ENCODE measurements at places on chromosomes 4 and X.

DNA sequence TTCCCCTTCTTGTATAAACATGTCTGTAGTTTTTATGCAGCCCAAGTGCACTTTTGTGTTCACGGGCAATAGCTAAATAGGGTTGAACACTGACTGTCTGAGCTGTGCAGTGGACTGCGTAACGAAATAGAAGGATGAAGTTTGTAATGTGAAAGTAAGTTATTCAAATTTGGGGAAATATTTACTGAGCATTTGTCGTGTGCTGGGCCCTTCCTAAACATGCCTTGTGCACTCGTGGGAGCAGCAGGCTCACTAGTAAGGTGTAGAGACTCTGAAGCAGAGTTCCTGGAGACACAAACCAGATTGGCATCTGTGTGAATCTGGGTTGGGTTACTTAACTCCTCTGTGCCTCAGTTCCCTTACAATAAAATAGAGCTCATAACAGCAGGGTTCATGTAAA is 51.7 kb upstream of the C1QTNF7 start:
- DNase-seq = no peak

DNA sequence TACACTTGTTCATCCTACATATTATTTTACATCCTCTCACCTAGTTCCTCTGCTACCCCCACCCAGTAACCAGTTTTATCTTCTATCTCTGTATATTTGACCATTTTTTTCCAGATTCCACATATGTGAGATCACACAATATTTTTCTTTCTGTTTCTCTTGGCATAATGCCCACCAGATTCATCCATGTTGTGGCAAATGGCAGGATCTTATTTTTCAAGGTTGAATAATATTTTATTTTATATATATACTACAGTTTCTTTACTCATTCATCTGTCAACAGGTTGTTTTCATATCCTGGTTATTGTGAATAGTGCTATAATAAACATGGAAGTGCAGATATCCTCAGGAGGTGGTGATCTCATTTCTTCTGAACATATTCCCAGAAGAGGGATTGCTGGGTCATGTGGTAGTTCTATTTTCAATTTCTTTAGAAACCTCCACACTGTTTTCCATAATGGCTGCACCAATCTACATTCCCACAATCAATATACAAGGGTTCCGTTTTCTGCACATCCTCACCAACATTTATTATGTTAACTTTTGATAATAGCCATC is 48.2 kb downstream of the THAP9 start:
- DNase-seq = no peak

DNA sequence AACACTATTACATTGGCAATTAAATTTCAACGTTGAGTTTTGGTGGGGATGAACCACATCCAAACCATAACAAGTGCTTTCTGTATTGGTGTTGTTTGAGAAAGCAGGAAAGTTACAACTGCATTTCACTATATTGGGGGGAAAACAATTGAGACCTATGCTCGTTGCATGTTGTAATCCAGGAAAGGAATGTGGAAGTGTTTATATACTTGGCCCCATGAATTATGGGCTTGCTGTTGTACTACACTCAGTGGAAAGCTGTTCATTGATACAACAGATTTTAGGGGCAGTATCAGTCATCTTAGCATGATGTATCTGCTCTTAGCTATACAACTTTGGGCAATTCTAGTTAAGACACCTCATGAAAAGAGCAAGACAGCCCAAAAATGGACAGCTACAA is 52.4 kb downstream of the KLHL5 start:
- no peak for DNase-seq

- DNase-seq = no peak
These were observed 519.8 kb downstream of the TRIML1 start for GRCh38 chr4:188658958-188659522.

- no peak for DNase-seq
These were observed 50.8 kb downstream of the DTHD1 start for GRCh38 chr4:36332023-36332781.

Data from stimulated activated CD8-positive, alpha-beta memory T cell treated with anti-CD3 and anti-CD28 coated beads, Interleukin-4, amount 100 ng/mL, for 1 hour (primary cell).